ENCODE measurements at places on chromosomes 1 and 21. TPM values are rescaled to one million over a fixed set of nuclear protein-coding genes. Genes with fewer than 3 reads are reported as not detected.
A peak's percentile ranks its signal among the peaks of the same experiment; 100 is the strongest.

- DNase-seq: peak; percentile 51
These were observed 479.8 kb upstream of the VAMP3 start for GRCh38 chr1:7290971-7291970.

- DNase-seq: peak; percentile 13
These were observed 1.2 kb upstream of the HPCAL4 start for GRCh38 chr1:39692152-39693074.

GRCh38 chr1:237701534-237701933, 189.2 kb downstream of the ZP4 start:
- DNase-seq: no peak

DNA sequence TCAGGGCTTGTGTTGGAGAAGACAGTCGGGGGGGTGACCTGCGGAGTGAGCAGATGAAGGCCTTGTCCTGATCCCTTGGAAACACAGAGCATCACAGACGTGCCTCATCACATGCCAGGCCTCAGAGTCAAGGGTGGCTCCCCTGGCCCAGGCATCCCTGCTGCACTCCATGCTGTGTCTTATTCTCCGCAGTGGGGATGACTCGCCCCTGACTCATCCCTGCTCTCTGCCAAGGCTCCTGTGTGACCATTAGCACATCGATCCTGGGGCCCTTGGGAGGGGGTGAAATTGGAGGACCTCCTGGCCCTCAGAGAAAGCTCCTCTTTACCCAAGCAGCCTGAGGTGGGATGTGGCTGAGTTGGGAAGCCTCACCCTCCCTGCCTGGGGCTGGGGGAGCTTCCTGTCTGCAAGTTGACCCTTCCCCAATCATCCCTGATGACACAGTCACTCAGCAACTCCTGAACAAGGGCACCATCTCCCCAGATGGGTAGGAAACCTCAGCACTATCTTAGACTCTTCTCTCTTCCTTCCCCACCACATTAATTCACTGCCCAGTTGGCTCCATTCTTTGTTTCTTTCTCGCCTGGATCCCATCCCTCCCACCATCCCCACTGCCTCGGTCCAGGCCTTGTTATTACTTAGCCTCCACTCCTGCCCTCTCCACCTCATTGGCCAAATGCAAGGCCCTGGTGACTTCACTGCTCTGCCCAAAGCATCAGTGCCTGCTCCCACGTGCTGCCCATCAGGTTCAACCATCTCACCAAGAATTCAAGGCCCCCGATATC, 74.6 kb downstream of the CAMK2N1 start:
- no peak for DNase-seq

DNA sequence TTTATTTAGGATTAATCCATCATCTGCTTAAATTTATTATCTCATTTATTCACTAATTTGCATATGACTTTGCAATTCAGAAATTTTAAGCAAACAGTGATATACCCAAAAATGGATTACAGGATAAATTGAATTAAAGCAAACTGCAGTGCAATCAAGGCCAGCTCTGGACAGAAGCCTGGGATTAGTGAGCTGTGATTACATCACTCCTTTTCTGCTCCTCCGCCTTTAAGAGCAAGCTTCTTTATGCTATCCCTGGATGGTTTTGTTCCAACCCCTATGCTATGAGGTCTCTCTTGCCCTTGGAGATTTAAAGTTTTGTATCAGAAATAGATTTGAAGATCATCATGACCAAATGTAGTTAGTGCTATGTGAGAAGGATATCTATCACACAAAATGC, 32.6 kb downstream of the GPR52 start:
- no peak for DNase-seq

The MRPL20 gene
- total RNA-seq: 72.8 TPM
